Natural killer cell (primary cell): ENCODE measurements at places on chromosomes 16 and 17. TPM values are rescaled to one million over a fixed set of nuclear protein-coding genes. Genes with fewer than 3 reads are reported as not detected.
A peak's percentile ranks its signal among the peaks of the same experiment; 100 is the strongest.

DNA sequence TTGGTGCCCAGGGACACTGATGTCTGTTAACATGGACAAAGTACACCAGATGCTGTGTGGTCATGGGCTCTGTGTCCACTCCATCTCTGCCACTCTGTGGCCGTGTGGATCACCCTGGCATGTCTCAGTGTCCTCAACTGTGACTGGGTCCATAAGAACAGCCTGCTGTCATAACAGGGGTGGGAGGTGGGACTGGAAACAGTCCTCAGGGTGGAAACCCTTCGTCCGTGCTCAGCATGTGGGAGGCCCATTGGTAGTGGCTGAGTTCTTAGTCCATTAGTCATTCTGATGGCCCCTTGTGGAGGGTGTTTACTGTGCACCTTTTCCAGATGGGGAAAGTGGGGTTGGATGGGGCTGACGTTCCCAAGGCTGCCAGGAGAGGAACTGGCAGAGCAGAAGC is 12.8 kb downstream of the FLYWCH2 start:
- H3K27ac ChIP-seq: no peak overlapping the region
- no peaks in the 10 kb centered on the region for H3K27me3 ChIP-seq
- H3K4me1 ChIP-seq: no peaks in the 10 kb centered on the region
- no peak for DNase-seq
- H3K4me3 ChIP-seq: no peak overlapping the region

- H3K27ac ChIP-seq: no peak overlapping the region
- DNase-seq: no peak
- H3K4me1 ChIP-seq: no peaks in the 10 kb centered on the region
- no peak overlapping the region for H3K4me3 ChIP-seq
These were observed 12.0 kb downstream of the MYO18A start for GRCh38 chr17:29168079-29168758.

DNA sequence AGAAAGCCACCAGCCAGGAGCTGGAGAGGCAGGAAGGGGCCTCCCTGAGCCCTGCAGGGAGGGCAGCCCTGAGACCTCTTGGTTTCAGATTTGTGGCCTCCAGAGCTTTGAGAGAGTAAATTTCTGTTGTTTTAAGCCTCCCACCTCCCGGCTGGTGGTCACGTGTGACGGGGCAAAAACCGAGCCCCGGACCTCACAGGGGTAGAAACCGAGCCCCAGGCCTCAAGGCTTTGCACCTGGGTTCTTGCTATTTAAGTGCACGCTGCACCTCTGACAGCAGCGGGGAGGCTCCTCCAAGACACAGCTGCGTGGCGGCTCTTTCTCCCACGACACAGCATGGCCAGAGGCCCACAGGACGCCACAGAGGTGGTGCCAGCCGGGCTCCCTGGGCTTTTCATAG is 17.4 kb upstream of the ZC3H18 start:
- peak overlapping the region; percentile 14 for H3K27ac ChIP-seq
- no peak for DNase-seq
- H3K36me3 ChIP-seq: no peaks in the 10 kb centered on the region
- peaks cover 73% of the 10 kb centered on the region for H3K4me1 ChIP-seq
- H3K27me3 ChIP-seq: no peaks in the 10 kb centered on the region

- no peaks in the 10 kb centered on the region for H3K27me3 ChIP-seq
- peaks cover 5% of the 10 kb centered on the region for H3K36me3 ChIP-seq
- H3K4me1 ChIP-seq: peaks cover 46% of the 10 kb centered on the region
- peak; percentile 88 for DNase-seq
These were observed 672 bp upstream of the ALKBH5 start for GRCh38 chr17:18182978-18183333.

- H3K4me1 ChIP-seq: no peaks in the 10 kb centered on the region
- H3K36me3 ChIP-seq: no peaks in the 10 kb centered on the region
These were observed 142.1 kb downstream of the HS3ST3B1 start for GRCh38 chr17:14442798-14443528.

DNA sequence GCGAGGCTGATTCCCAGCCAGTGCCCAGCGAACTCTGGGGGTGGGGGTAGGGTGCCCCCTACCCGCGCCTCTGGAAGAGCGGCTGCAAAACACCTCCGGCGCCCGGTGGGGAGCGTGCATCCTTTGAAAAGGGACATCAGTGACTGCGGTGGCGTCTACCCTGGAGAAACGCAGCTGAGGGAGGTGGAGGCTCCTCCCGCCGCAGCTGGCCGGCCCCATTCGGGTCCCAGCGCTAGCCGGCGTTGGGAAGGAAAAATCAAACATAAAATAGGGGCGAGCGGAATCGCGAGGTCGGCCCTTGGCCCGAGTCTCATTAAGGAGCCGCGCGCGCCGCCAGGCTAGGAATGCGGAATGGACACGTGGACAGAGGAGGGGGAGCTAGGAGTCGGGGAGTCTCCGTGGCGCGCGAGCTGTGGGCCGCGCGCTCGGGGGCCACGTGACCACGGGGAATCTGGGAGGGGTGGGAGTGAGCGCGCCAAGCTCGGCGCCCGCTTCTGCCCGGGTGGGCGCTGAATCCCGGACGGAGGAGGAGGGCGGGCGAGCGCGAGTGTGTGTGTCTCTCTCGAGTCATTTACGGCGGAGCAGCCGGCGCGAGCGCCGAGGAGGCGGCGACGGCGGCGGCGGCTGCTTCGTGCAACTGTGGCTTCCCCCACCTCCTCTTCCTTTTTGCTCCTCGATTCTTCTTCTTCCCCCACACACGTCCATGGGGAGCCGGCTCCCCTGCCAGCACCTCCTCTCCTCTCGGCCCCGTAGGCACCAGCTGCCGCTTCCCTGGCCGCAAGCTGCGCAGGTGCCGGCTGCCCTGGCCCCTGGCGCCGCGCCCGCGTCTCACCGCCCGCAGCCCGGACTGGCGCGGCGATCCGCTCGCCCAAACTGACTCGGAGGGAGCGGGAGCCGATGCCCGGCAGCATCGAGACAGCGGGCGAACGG is at the start of gene TMEM132E:
Gene TMEM132E, plus strand, starts transcription at position 566 of the 930 bp plus-strand sequence. CDS start 1,495 bp downstream, outside the sequence.
- DNase-seq: no peak
- H3K4me1 ChIP-seq: peaks cover 24% of the 10 kb centered on the region
- no peak within 1 kb of the TSS for H3K27ac ChIP-seq
- H3K27me3 ChIP-seq: peaks cover 46% of the 10 kb centered on the region
- no peak within 1 kb of the TSS for H3K4me3 ChIP-seq

Gene C17orf50
- total RNA-seq: not detected

Gene SNAI3
- 8.4 TPM for total RNA-seq

GRCh38 chr17:66526827-66527226 is 224.4 kb downstream of the PRKCA start:
- no peaks in the 10 kb centered on the region for H3K4me1 ChIP-seq
- H3K27ac ChIP-seq: no peak overlapping the region
- H3K4me3 ChIP-seq: no peak overlapping the region
- no peaks in the 10 kb centered on the region for H3K36me3 ChIP-seq

GRCh38 chr16:3246002-3246401 is 10.4 kb downstream of the MEFV start:
- no peaks in the 10 kb centered on the region for H3K4me1 ChIP-seq
- no peak overlapping the region for H3K27ac ChIP-seq
- no peaks in the 10 kb centered on the region for H3K36me3 ChIP-seq
- no peak overlapping the region for H3K4me3 ChIP-seq
- DNase-seq: no peak

- H3K27me3 ChIP-seq: no peaks in the 10 kb centered on the region
- H3K4me1 ChIP-seq: peaks cover 36% of the 10 kb centered on the region
- H3K4me3 ChIP-seq: peak overlapping the region; percentile 30
- DNase-seq: no peak
These were observed 3.7 kb upstream of the MYL4 start for GRCh38 chr17:47205419-47205963.

DNA sequence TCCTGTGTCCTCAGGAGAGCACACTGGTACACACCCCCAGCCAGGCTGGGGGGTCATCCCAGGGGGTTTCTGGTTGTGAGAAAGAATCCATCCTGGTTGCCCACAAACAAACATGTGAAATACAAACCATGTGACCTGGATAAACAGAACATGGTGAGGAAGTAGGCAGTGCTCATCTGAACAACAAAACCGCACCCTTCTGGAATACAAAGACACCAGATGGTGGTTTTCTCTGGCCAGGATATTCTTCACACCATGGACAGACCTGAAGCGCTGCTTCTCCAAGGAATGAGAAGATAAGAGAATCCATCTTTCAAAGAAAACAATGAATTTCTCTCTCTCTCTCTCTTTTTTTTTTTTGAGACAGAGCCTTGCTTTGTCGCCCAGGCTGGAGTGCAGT is 302.3 kb downstream of the SLC39A11 start:
- no peaks in the 10 kb centered on the region for H3K27me3 ChIP-seq
- no peak overlapping the region for H3K27ac ChIP-seq
- DNase-seq: no peak
- no peak overlapping the region for H3K4me3 ChIP-seq
- no peaks in the 10 kb centered on the region for H3K36me3 ChIP-seq

Gene FBXO39
- 0.72 TPM for total RNA-seq

Gene RFWD3
- total RNA-seq: 41.1 TPM

GRCh38 chr17:75041656-75042280 is 5.0 kb downstream of the ATP5PD start:
- H3K4me3 ChIP-seq: no peak overlapping the region
- peaks cover 25% of the 10 kb centered on the region for H3K36me3 ChIP-seq
- H3K27me3 ChIP-seq: no peaks in the 10 kb centered on the region
- H3K27ac ChIP-seq: no peak overlapping the region
- H3K4me1 ChIP-seq: peaks cover 9% of the 10 kb centered on the region
- no peak for DNase-seq

GRCh38 chr16:50446861-50447260 is 78.1 kb upstream of the BRD7 start:
- DNase-seq: no peak
- no peaks in the 10 kb centered on the region for H3K27me3 ChIP-seq
- no peak overlapping the region for H3K27ac ChIP-seq
- H3K4me3 ChIP-seq: no peak overlapping the region
- H3K4me1 ChIP-seq: no peaks in the 10 kb centered on the region
- H3K36me3 ChIP-seq: no peaks in the 10 kb centered on the region

Gene CEP20
- 21.4 TPM for total RNA-seq

GRCh38 chr17:73482894-73483293 is 161.4 kb downstream of the SDK2 start:
- no peaks in the 10 kb centered on the region for H3K36me3 ChIP-seq
- peaks cover 14% of the 10 kb centered on the region for H3K4me1 ChIP-seq
- no peak overlapping the region for H3K27ac ChIP-seq
- no peak for DNase-seq
- H3K4me3 ChIP-seq: no peak overlapping the region

- no peak overlapping the region for H3K27ac ChIP-seq
- no peak overlapping the region for H3K4me3 ChIP-seq
- no peaks in the 10 kb centered on the region for H3K27me3 ChIP-seq
These were observed 25.2 kb downstream of the KANSL1 start for GRCh38 chr17:46167826-46168569.

DNA sequence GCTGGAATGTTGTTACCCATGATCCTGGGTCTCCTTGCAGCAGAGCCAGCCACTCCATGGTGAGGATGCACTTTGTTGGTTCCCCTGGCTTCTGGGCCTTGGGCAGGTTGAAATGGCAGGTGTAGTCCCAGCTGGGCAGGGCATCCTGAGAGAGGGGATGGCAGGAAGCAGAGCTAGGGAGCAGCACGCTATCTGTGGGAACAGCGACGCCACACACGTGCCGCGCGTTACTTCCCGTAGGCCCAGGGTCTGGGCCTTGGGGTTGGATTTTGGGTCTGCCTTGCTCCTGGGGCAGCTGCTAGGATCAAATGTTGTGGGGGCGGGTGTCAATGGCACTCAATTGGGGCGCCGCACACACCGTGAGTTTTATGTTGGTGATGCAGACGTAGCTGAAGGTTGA is 368.0 kb downstream of the CPPED1 start:
- H3K27ac ChIP-seq: no peak overlapping the region
- no peak for DNase-seq
- H3K4me1 ChIP-seq: peaks cover 14% of the 10 kb centered on the region
- no peaks in the 10 kb centered on the region for H3K36me3 ChIP-seq

Gene SULT1A2
- not detected for total RNA-seq

Gene KRTAP3-1
- not detected for total RNA-seq

- H3K4me1 ChIP-seq: no peaks in the 10 kb centered on the region
- no peak overlapping the region for H3K4me3 ChIP-seq
- no peak for DNase-seq
- no peak overlapping the region for H3K27ac ChIP-seq
- no peaks in the 10 kb centered on the region for H3K27me3 ChIP-seq
These were observed 239.2 kb upstream of the MAF start for GRCh38 chr16:79839466-79840341.

Gene CCL8
- total RNA-seq: not detected

- H3K4me1 ChIP-seq: no peaks in the 10 kb centered on the region
- no peaks in the 10 kb centered on the region for H3K36me3 ChIP-seq
- no peak overlapping the region for H3K4me3 ChIP-seq
- H3K27me3 ChIP-seq: no peaks in the 10 kb centered on the region
- H3K27ac ChIP-seq: no peak overlapping the region
These were observed 1343.0 kb downstream of the TP53TG3F start for GRCh38 chr16:34802396-34802795.

- H3K4me3 ChIP-seq: no peak within 1 kb of the TSS
- no peaks in the 10 kb centered on the region for H3K36me3 ChIP-seq
- H3K4me1 ChIP-seq: no peaks in the 10 kb centered on the region
- H3K27ac ChIP-seq: no peak within 1 kb of the TSS
- DNase-seq: no peak
These were observed at the start of gene TMEM114 for GRCh38 chr16:8589900-8590688. TSS of gene TMEM114 (minus strand) at chr16:8590511. CDS start at chr16:8589838, 673 bp downstream.
